Right atrium auricular region (tissue), 2 donors: ENCODE measurements at places on chromosomes 13 and 19. TPM values are rescaled to one million over a fixed set of nuclear protein-coding genes. Genes with fewer than 3 reads are reported as not detected.

FBXO27 gene
- total RNA-seq, result 7.2 TPM

- DNase-seq, result no peak
Observed at GRCh38 chr19:39745643-39746042, 7.8 kb upstream of the CLC start.

- DNase-seq, result no peak
Observed at GRCh38 chr13:30143666-30144400, 163.5 kb downstream of the KATNAL1 start.

- no peak for DNase-seq
Observed at GRCh38 chr13:23898101-23898500, 799 bp upstream of the C1QTNF9B start.

ALG11 gene
- 10.5 TPM for total RNA-seq

OR4F17 gene
- total RNA-seq, result not detected

DNA sequence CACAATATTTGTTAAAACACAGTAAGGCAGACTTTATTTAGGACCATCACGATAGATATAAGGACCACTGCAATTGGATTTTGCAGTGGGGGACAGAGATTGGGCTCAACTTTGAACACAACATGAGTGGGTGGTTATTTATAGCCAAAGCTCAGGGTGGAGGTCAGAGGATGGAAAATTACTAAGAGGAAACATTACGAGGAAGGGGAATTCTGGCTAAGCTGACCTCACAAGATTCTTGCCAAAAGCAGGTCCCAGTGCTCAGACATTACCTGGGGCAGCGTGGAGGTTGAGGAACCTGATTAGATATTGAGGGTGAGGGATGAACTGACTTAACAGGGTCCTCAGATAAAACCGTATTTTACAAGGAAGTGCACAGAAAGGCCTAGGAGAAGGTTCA is 88.9 kb upstream of the NBEA start:
- no peak for DNase-seq

DNA sequence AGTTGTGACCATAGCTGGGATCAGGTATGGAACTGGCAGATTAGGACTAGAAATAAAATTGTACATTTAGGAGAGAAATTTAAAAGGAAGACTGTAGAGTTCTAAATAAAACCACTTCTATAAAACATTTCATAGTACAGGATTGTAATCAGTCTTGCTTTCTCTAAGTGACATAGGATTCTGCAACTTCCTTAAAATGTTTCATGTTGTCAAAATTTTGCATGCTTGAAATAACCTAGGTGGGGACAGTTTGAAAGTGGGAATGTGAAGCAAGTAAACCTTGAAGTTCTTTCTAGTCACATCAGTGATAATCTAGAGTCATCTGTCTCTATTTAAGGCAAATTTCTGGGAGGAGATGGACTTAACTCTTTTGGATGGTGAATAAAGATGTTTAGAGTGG is 6.7 kb downstream of the TM9SF2 start:
- DNase-seq, result no peak

NDUFB7 gene
- total RNA-seq, result 593 TPM

DNA sequence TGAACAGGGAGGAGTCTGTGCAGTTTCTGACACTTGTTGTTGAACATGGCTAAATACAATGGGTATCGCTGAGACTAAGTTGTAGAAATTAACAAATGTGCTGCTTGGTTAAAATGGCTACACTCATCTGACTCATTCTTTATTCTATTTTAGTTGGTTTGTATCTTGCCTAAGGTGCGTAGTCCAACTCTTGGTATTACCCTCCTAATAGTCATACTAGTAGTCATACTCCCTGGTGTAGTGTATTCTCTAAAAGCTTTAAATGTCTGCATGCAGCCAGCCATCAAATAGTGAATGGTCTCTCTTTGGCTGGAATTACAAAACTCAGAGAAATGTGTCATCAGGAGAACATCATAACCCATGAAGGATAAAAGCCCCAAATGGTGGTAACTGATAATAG is 16.1 kb downstream of the CEACAM6 start:
- no peak for DNase-seq

COL4A1 gene
- 140 TPM for total RNA-seq

DNA sequence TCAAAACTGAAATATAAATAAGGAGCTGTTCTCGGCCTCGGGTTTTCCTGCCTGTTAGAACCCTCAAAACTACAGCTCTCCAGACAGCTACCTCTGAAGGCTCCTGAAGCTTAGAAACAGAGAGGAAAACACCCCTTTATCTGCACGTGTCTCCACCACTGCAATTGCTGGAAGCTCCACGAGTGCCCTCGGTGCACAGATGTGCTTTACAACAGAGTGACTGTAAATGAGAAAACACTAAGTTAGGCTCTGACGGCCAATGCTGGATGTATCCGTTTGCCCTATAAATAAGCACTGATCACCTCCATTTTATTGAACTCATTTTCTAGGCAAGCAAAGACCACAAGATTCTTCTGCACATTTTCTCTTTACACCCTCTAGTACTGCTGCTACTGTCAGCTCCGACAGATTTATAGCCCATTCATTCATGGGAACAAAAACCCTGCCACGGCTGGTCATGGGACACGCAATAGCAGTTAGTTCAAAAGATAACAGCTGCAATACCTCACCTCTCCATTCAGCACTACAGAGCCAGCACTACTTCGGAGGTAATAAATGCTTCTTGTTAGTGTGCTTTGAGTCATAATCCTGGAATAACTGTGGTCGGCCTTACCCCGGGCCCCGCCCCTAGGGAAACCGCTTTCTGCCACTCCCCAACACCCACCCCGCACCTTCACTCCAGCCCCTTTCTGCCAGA is 241.1 kb upstream of the ZNF507 start:
- DNase-seq, result no peak

RDH8 gene
- not detected for total RNA-seq

- DNase-seq, result no peak
Observed at GRCh38 chr19:43265664-43266025, 3.7 kb downstream of the PSG9 start.

DNA sequence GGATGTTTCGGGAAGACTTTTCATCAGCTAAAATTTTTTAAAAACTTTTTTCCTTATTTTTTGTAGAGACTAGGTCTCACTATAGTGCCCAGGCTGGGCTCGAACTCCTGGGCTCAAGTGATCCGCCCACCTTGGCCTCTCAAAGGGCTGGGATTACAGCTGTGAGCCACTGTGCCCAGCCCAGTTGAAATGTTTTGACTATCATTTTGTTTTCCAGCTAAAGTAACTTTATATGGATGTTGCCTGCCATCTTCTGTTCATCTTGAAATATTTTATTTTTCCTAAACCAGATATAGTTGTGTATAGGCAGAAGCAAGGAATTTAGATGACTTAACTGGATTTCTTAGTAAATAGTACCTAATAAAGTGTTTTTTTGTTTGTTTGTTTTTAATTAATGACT is 7.0 kb downstream of the CAB39L start:
- DNase-seq, result peak; percentile 67

DNA sequence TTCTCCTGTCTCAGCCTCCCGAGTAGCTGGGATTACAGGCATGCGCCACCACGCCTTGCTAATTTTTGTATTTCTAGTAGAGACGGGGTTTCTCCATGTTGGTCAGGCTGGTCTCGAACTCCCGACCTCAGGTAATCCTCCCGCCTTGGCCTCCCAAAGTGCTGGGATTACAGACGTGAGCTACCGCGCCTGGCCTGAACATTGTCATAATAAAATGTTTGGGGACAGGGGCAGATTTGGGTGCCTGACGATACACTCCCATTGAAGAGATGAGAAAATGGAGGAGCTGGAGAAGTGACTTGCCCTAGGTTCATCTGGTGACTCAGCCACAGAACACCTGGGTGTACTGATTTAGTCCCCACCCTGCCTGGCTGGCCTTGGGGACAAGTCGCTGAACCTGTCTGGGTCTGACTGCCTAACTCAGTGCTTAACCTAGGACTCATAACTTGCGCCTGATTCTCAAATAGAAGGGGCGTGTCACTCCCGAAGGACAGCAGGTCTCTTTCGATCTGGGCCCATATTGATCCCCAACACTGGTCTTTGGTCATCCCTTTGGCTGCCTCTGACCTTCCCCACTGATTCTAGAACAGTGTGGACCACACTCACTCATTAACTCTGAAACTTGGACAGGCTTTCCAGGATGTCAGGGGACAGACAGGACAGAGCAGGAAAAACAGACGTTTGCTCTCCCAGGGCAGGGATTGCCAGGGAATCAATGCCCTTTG is 7.6 kb upstream of the BICRA start:
- DNase-seq, result no peak

- no peak for DNase-seq
Observed at GRCh38 chr13:30872276-30872594, 33.8 kb upstream of the MEDAG start.

DNA sequence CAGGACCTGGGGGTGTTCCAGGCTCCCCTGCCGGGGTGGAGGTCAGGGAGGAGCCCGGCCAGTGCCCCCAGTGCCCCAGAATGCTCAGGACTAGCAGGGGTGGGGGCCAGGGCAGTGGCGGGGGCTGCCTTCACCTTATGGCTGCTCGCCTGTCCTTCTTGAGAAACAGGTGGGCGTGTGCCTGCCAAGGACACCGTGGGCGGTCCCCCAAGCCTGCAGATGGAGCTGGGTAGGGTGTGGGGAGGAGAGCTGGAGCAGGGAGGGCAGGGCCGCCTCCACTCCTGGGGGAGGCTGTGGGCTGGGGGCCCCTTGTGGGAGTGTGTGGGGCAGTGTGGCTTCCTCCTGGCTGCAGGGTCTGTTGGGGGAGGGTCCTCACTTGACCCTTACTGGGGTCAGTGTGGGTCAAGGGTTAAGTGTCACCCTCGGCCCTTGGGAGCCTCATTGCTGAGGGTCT is 160.1 kb downstream of the KDM4B start:
- peak; percentile 69 for DNase-seq

DNA sequence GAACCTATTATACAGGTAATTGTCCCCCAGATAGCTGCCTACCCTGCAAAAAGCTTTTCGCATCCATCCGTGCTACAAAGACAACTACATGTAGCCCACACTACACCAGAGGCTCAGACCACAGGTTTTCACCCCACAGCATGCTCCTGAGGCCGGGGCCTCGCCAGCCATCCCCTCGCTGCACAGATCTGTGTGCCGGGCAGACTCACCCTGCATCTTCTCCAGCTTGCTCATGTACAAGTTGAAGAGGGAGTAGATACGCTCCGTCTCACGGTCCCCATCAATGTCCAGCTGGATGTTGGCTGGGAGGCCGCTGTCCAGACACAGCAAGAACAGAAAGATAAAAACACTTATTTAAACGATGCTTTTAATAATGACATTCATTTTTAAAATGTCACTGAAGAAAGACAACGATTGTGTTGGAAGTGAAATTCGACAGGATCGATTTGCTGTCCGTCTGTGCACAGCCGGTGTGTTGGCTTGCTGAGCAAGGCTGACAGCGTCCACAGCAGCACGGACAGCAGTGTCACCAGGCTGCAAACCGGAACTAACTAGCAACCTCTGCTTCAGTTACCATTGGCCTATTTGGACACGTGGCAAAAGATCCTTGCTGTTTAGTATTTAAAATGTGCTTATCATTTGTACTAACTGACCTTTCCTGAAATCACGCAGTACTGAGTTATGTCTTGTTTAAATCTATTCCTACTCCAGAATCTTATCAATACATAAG is 18.6 kb upstream of the C13orf46 start:
- no peak for DNase-seq

DNA sequence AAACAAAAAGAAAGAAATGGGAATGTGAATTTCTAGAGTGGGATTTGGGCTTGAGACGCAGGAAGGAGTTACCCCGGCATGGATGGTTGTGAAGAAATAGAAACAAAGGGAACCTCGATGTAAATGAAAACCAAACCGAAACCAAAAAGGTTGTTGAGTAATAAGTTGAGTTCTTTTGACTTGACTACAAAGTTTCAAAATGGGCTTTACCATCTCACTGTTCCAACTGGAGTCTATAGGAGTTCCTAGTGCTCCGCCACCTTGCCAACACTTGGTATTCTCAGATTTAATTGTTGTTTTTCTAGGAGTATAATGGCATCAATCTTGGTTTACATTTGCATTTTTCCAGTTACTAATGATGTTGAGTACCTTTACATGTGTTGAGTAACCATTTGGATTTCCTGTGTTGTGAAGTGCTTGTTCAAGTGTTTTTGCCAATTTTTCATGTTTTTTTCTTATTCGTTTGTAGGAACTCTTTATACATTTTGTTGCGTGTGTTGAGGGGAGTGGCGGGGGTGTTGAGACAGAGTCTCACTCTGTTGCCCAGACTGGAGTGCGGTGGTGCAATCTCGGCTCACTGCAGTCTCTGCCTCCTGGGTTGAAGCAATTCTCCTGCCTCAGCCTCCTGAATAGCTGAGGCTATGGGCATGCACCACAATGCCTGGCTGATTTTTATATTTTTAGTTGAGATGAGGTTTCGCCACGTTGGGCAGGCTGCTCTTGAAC is 9.2 kb downstream of the UBE2S start:
- no peak for DNase-seq

DNA sequence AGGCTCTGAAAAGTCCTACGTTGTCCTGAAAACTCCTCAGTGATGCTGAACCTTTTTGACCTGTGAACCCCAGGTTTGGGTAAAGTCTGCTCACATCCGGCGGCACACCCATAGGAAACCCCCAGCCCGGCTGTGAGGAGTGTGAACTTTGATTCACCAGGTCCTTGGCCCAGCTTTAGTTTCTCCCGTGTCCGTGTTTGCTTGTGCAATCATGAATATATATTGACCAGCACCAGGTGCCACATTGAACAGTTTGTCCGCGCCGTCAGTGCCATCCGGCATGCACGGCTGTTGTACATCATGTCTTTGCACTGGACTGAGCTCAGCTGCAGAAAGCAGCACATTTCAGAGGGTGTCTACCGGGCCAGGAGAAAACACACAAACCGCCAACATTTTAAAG is 45.3 kb downstream of the NFIC start:
- no peak for DNase-seq

APC2 gene
- 0.04 TPM for total RNA-seq

GRCh38 chr19:30788105-30788765 is 416.1 kb downstream of the ZNF536 start:
- DNase-seq, result peak; percentile 40

TINCR gene
- total RNA-seq, result 0.59 TPM

DNA sequence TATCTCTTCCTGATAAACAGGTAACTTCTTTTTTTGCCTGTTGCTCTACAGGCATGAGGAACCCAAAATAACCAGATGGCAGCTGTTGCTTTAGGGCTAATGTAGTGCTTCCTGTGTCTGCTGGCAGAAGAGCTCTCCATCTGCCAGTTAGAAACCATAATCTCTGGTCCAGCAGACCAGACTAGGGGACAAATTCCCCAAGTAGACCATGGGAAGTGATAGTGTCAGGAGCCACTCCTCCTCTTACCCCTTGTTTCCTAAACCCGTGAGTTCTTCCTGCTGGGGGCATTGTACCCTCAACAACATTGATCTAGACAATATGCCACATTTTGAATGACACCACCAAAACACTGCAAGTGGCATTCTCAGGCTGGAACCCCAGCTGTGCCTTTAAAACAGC is 135.9 kb downstream of the DLEU7 start:
- DNase-seq, result no peak

DNA sequence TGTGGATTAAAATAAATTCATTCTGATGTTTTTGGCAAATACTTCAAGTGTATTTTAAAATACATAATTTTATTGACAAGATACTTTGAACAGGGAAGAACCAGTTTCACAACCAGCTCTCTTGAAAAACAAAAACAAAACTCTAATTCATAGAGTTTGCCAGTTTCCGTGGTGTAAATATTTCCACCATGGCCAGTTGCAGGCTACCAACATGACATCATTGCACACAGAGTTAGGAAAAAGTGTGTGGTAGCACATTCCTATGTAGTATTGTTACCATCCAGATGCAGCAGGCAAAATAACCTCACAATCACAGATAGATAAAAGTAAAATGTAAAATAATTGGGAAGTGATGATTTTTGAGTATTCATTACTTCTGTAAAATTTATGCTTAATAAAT is 7.7 kb upstream of the RNF113B start:
- no peak for DNase-seq
